ENCODE measurements at places on chromosomes 12 and 14. TPM values are rescaled to one million over a fixed set of nuclear protein-coding genes. Genes with fewer than 3 reads are reported as not detected.

GRCh38 chr12:24560192-24560775 is 388.6 kb downstream of the BCAT1 start:
- H3K27me3 ChIP-seq, result peaks cover 15% of the 10 kb centered on the region
- H3K4me1 ChIP-seq, result peaks cover 13% of the 10 kb centered on the region
- DNase-seq, result no peak
- peak overlapping the region; percentile 76 for H3K4me3 ChIP-seq

SALL2 gene
- total RNA-seq, result 8.1 TPM

DNA sequence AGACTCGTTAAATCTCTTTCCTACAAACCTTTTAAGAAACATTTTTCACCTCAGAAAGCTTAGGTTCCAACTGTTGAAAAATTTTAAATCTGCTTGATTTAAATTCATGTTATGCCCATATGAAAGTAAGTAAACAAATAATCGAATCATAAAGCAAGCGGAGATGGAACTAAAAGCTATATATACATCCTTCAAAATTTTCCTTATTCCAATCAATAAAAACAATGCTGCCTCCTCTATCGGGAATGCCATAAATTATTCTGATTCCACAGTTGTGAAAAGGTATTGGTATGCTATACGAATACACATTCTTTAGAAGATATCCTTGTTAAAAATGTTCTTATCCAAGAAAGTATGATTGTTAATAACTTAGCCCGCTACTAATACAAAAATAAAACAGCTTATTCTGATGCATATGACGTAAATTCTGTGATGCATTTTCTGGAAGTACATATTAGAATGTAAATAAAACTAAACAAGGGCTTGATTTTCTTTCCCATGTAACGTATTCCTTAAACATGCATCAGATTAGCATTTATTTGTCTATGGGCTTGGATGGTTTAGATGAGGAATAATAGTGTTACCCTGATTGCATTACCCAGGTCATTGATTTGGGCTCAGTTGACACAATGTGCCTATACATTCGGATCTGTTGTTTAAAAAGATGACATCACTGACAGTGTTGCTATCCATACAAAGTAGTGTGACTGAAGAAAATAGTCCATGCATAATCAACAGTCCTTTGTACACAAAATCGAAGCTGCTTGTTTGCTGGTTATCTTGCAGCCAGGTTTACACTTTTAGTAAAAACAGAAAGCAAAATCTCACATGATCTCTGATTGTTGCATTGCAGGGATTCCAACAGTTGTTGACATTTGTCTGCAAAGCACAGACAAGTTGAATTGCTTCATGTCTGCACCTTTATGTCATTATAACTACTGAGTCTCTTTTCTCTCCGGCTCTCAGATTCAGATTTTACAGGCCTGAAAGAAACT is 656 bp upstream of the DTD2 start:
- peak overlapping the region; percentile 86 for H3K27ac ChIP-seq
- H3K4me3 ChIP-seq, result peak overlapping the region; percentile 73
- H3K4me1 ChIP-seq, result peaks cover 9% of the 10 kb centered on the region
- no peaks in the 10 kb centered on the region for H3K27me3 ChIP-seq
- H3K36me3 ChIP-seq, result no peaks in the 10 kb centered on the region

- H3K4me3 ChIP-seq, result no peak overlapping the region
- DNase-seq, result no peak
- H3K27me3 ChIP-seq, result no peaks in the 10 kb centered on the region
- no peaks in the 10 kb centered on the region for H3K4me1 ChIP-seq
- H3K36me3 ChIP-seq, result no peaks in the 10 kb centered on the region
Measured at GRCh38 chr12:91367234-91367849, 184.7 kb upstream of the DCN start.

WNT1 gene
- total RNA-seq, result not detected

- no peak overlapping the region for H3K4me3 ChIP-seq
- H3K36me3 ChIP-seq, result no peaks in the 10 kb centered on the region
- H3K27ac ChIP-seq, result no peak overlapping the region
- no peaks in the 10 kb centered on the region for H3K4me1 ChIP-seq
- no peaks in the 10 kb centered on the region for H3K27me3 ChIP-seq
- DNase-seq, result no peak
Measured at GRCh38 chr14:76090616-76091391, 60.9 kb upstream of the GPATCH2L start.

Measured in upper lobe of right lung (tissue), 1 donor.